ENCODE measurements at places on chromosomes 6 and 20. TPM values are rescaled to one million over a fixed set of nuclear protein-coding genes. Genes with fewer than 3 reads are reported as not detected.

GRCh38 chr6:52504782-52505136 is 72.1 kb downstream of the TRAM2 start:
- DNase-seq: no peak

DNA sequence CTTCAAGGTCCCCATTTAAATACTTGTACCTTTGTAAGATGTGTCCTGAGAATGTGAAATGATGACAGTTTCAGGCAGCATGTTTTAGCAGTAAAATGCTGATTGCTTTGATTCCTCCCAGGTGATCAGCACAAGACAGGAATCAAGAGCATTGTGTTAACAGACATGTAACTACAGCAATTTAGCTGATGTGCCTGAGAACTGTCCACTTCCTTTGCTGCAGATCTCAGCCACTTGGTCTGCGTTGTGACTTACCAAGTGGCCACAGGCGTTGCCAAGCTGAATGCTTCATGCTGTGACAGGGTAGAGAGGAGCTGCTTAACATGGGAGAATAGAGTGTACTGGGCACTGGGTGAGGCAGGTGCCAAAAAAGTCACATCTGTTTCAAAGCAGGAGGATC is 767.0 kb upstream of the POU3F2 start:
- DNase-seq: no peak

Gene IL20RA
- polyA plus RNA-seq: 2.1 TPM

GRCh38 chr6:56532766-56533551 is 109.7 kb downstream of the DST start:
- no peak for DNase-seq

DNA sequence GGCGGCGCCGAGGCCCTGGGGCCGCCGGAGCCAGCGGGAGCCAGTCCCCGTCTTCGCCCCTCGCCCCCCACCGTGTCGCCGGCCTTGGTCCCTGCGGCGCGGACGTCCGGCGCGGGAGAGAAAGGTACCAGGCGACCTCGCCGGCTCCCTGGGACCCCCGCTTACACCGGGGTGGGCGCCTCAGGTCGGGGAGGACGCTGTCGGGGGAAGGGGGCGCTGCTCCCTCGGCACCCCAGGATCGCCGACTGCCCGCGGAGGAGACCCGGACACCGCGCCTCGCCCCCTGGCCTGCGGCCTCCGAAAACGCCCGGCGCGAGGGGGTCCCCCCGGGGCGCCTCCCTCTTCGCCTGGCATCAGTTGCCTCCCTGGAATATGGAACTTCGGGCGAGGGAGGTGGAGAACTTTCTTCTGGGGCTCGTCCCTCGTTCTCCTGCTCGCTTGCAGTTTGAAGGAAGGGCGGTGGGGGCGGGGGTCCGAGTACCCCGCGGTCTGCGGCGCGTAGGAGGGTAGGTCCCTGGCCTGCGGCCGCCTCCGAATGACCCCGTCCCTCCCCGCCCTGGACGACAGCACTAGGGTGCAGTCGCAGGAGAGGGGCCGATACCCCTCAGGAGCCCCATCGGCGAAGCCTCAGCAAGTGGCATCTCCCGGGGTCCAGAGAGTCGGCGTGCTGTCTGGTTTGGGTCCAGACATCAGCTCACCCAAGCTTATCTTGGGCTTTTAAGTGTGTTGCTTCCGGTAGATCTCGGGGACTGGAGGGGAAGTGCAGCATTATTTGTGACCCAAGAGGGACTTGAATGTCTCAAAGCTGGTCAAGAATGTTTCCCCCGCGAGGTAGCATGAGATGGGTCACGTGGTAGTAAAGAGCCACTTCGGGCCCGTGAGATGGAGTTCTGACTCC is 549 bp downstream of the ANKRD6 start:
- no peak for DNase-seq

DNA sequence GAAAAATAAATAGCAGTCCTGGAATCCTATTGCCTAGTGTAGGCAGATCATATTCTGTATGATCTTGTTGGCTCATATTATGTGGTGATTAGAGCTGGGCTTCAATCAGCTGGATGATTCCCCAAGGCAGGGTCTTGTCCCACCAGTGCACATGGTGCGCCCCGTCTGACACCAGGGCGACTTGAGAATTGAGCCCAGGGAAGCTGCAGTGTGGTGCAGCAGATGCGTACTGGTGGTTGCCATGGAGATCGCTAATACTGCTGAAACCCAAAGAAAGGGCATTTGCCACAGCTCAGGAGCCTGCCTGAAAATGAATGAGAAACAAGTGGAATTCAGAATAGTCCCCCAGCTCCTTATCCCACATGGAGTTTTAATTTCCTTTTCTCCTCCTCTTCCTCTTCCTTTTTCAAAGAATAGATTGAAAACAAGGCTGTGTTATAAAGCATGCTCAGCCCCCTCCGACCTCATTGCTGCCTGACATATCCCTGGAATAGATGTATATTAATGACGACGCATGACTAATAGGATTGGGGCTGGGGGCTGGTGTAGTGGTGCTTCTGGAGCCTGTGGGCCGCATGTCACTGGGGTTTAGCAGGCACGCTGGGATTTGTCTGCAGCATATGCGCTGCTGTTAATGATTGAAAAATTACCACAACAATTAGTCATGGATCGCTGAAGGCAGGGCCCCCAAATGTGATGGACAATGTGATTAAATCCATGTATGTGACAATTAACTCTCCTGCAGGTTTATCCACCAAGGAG is 210.5 kb downstream of the FARS2 start:
- no peak for DNase-seq

DNA sequence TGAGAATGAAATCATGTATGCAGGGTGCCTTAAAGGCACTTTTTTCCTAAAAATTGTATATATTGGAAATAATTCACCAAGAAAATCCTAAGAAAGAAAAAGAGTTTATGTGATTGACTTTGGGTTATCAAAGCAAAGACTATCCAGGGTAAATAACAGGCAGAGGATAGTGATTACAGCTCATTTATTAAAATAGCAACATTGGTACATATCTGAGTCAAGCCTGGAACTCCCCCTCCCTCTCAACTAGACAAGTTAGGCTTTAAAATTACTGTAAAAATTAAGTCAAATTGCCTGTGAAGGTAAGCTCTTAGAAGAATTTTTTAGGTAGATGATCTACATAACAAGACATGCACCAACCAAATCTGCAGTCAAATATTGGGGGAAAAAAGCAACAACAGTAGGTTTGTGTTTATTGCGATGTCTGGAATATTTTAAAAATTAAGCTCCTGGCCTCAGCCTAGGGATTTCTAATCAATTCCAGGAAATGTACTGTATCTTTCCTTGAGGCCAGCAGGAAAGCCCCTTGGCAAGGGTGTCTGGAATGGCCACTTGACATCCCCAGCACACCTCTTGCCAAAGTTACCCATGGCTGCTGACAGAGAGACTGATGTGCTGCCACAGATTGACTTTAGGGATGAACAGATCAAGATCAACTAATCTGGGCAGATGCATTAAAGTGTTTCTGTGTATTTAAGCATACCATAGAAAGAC is 31.2 kb upstream of the HBS1L start:
- DNase-seq: no peak
